ENCODE measurements at places on chromosomes 7 and 10. TPM values are rescaled to one million over a fixed set of nuclear protein-coding genes. Genes with fewer than 3 reads are reported as not detected.

GRCh38 chr7:108200326-108200725 lies 70.2 kb upstream of the LAMB4 start:
- no peak for DNase-seq

DNA sequence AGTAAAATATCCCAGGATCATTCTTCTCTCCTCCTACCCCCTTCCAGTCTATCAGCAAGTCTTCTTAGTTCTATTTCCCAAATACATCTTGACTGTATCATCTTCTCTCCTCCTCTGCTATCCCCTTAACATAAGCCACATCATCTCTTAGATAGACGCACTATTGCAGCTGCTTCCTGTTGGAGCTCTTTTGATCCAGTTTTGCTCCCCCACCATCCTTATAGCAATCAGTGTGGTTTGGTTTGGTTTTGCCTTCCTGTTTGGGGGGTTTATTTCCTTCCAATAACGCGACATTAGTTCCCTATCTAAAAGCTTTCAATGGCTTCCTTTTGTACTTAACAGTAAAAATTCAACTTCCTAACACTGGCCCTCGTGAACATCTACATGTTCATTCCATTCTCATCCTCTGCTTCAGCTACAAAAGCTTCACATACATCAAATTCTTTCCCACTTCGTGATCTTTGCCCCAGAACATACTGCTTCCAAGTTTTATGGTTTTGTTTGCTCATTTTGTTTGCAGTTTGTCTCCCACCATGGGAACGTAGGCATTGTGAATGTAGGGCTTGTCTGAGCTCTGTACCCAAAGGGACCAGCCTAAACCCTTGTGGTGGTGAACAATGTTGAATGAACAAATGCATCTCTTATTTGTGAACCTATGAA lies 33.7 kb upstream of the PLXDC2 start:
- DNase-seq = no peak

CDC123 gene
- total RNA-seq = 58.8 TPM

DNA sequence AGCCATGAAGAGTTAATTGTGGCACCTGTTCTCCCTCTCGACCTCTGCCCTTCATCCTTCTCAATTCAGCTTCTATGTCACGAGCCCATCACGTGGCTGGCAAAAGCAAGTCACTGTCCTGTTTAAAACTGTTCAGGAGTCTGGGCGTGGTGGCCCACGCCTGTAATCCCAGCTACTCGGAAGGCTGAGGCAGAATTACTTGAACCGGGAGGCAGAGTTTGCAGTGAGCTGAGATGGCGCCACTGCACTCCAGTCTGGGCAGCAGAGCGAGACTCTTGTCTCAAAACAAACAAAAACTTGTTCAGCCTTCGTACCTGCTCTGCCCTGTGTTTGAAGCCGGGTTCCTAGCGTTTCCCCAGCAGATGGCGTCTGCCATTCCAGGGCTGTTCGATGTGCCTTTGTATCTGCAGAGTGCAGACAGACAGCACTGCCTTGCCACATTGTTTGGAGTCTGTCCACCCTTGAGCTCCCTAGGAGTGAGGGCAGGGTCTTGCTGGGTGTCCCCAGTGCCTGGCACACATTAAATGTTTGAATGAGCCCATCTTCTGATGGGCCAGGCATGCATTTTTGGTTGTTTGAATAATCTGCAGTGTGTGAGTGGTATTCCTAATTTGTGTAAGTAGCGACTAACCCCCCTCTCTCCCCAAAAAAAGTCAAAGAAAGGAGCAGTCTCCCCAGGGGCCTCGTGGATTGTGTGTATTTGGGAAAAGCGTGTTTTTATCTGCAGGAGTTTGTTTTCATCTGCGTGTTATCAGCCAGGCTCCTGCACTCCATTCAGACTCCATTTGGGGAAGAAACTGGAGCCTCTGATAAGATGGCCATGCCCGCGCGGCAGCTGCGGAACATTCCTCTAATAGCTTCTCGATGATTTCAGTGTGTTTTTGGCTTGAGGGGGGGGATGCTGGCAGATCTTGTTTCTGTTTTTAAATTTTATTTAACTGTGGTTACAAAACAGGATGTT lies 61.2 kb downstream of the DNAJB6 start:
- no peak for DNase-seq

DNA sequence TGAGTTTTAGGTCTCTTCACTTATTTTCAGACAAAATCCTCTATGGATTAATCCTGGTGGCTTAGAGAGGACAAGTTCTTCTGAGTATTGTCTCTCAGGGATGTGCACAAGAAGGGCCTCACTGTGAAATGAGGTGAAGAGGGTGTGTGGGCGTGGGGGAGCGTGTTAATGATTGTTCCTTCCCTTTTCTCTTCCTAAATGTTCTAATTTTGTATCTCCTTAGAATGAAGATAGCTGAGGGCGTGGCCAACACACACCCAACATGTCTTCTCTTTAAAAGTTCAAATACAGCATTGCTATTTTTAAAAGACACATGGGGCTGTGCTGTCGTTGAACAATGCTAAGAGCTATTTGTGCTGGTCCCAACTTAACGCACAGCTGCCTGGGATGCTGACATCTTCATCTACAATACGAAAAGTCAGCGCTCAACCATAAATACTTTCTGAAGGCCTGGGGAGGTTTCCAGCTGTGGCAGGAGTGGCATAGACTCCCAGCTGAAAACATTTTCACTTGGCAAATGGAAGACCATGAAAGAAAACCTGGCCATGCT lies 135.9 kb downstream of the JCAD start:
- DNase-seq = no peak

GRM3 gene
- not detected for total RNA-seq

DNA sequence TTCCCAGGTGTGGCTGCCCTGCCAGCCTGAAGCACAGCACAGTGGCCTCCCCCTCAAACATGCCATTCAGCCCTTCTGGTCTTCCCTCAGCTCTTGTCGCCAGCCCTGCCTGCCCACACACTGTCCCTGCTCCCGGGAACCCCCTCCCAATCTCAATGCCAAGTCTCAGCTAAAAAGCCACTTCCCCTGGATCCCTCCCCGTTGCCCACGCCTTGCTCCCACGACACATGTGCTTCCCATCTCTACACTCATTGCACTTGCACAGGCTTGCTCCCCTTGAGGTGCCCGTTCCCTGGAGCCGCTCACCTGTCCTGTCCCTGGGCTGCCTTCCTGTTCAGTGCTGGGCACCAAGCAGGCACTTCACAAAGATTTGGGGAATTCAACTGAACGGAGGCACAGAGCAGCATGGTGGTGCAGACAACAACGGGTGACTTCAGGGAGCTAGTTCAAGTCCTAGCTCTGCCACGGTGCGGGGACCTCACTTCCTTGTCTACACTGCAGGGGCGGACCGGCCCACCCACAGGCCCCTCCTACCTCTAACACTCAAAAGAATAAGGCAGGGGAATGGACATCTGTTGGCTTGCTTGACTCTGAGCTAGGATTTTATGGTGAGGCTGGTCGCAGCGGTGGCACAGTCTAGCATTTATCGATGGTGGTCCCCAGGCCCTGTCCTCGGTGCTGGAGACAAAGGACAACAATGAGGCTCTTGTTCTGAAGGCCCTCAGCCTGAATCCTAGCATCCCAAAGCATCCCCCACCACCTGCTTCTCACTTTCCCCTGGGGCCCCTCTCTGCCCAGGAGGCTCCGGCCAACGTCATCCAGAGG lies 18.4 kb downstream of the RGS10 start:
- no peak for DNase-seq

DNAJC9 gene
- 15.9 TPM for total RNA-seq

DNA sequence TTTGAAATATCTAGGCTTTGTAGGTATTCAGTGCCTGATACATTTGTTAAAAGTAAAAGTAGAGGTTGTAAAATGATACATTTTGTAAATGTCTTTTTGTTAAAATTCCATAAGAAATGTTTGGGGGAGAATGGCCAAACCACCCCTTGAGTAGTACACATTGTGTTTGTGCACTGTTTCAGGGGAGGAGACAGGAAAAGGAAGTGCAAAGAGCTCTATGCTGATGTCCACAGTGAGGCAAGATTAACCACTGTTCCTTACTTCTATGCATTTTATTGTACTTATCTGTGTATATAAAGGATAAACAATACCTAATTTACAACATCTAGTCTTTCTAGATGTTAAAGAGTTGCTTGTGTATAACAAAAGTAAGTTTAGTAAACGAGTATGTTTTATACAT lies 7.4 kb upstream of the CYCS start:
- DNase-seq = no peak

- DNase-seq = no peak
Measured at GRCh38 chr7:109322833-109323232, 753.2 kb downstream of the DNAJB9 start.

GRCh38 chr10:7546385-7546967 lies 120.3 kb downstream of the ITIH5 start:
- no peak for DNase-seq

GRCh38 chr10:109587366-109587765 lies 335.9 kb downstream of the XPNPEP1 start:
- DNase-seq = no peak

DNA sequence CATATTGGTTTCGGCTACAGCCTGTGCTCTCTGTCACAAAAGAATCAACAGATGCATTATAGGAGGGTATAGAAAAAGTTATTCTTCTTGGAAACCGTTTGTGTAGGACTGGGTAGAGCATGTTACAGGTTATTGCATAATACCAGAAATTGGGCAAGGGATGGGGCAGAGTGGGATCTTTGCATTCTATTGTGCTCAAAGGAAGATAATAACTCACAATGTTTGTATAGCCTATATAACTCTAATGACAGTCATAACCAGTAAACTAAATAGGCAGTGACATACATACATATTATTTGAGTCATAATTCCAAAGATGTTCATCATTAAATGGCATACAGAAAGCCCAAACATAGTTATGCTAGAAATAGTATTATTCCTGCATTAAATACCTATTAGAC lies 179.7 kb downstream of the XPNPEP1 start:
- no peak for DNase-seq

GRCh38 chr10:14163377-14164086 lies 167.2 kb downstream of the FRMD4A start:
- no peak for DNase-seq

DNA sequence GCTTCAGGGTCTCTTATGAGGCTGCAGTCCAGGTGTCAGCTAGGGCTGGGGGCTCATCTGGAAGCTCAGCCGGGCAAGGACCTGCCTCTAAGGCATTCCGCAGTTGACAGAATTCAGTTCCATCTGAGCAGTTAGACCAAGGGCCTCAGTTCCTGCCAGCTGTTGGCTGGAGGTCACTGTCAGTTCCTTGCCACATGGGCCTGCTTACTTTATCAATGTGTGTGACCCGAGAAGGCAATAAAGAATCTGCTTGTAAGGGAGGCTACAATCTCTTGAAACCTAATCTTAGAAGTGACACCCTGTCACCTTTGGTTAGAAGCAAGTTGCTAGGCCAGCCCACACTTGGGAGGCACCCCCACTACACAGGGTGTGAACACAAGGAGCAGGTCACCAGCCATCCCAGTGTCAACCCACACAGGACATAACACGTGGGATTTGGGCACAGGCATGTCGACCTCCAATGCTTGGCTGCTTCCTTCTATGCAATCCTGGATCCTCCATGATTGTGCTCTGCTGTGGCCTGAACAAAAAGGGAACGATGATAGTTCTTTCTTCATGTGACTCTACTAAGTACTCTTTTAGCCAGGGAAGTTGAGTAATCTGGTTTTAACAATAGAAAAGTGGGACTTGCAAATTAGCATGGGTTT lies 41.8 kb downstream of the MTURN start:
- no peak for DNase-seq

DNA sequence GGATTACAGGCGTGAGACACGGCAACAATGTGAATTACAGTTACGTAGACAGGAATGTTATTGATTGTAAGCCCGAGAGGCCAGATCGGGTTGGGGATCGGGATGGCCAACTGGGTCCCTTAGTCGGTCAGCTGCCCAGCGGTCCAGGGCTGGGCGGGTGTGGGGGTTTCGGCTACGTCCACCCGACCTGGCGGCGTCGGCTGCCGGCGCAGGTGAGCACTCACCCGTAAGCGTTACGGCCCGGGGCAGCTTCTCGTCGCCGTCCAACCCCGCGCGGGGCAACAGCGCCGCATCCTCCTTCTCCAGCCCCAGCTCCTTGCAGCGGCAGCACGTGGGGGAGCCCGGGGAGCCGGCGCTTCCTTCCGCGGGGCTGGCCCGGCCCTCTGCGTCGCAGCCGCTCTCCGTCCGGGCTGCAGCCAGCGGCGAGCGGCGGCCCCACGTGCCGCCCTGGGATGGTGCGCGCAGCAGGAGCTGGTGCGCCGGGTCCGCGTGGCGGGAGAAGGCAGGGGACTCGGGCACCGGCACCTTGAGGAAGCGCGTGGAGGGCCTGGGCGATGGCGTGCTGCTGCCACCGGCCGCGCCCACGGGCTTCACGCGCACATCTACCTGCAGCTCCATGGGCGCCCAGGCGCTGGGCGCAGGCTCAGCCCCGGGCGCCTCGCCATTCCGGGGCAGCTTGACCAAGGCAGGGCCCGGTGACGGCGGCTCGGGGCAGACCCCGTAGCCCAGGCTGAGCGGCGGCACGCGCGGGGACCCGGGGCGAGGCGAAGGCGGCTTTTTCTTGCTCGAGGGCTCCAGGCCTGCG lies 609 bp downstream of the KLRG2 start:
- DNase-seq = peak; percentile 21

- no peak for DNase-seq
Measured at GRCh38 chr7:53415816-53416215, 380.4 kb downstream of the POM121L12 start.

HYAL4 gene
- total RNA-seq = not detected

- no peak for DNase-seq
Measured at GRCh38 chr7:72444026-72444776, 32.1 kb upstream of the CALN1 start.

DNA sequence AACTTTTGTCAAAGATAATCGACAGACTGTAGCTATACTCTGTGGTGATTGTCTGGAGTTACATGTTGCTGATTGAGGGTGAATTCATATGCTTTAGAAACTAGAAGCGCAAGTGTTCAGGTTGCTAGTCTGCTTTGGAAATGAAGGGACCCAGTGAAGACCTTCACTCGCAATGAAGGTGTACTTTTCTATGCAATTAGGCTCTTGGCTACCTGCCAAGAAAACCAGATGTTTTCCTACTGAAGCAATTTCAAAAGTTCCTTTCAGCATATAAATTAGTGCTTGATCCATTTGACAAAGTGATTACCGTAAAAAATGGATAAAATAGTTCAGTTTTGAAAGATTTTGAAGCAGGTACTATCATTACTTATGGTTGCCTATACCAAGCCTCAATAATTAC lies 10.0 kb upstream of the STK31 start:
- no peak for DNase-seq

- DNase-seq = no peak
Measured at GRCh38 chr7:97421307-97421930, 303.9 kb downstream of the SDHAF3 start.

VCL gene
- 122 TPM for total RNA-seq

ADIRF gene
- 147 TPM for total RNA-seq

TAS2R5 gene
- 1.0 TPM for total RNA-seq

DNA sequence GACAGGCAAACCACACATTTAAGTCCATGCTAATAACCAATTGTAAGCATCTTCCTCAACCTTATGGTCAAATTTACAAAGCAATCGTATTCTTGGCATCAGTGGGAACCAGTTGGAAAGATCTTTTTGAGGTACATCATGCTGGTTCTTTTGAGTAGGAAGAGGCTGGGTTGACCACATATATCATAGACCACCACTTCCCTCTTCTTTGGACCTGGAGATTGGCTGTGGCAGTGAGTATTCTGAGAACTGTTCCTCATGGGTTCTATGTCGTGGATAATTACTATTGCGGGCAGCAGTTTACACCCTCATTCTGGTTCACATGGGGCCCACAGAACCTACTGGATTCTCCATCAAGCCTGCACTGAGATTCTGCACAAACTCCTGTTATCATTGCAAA lies 35.5 kb upstream of the C1GALT1 start:
- DNase-seq = no peak

GRCh38 chr10:47137311-47137851 lies 162.6 kb upstream of the GDF10 start:
- no peak for DNase-seq

- no peak for DNase-seq
Measured at GRCh38 chr7:48168159-48168558, 3.1 kb upstream of the ABCA13 start.
